ENCODE measurements at places on chromosomes 5 and 9.

GRCh38 chr9:7153566-7153965 is 395.8 kb downstream of the KDM4C start:
- no peak for DNase-seq

- DNase-seq = no peak
Measured at GRCh38 chr5:73587923-73588322, 22.4 kb downstream of the UTP15 start.

DNA sequence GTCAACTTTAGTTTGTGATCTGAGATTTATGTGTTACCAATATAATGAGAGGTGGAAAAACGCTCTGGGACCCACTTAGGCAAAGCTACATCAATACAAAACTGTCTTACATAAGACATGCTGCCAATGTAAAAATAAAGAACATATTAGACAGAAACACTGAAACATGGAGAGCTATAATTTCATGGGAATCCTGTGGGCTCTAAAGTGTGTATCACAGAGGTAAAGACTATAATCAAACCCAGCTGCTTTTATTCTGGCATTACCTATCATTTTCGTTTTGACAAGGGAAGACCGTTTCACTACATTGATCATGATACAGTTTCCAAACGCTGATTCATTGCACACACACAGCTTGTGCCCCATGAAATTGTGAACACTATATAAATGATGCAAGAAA is 400.5 kb upstream of the TUSC1 start:
- DNase-seq = no peak

- DNase-seq = no peak
Measured at GRCh38 chr5:19266791-19267190, 721.2 kb downstream of the CDH18 start.

DNA sequence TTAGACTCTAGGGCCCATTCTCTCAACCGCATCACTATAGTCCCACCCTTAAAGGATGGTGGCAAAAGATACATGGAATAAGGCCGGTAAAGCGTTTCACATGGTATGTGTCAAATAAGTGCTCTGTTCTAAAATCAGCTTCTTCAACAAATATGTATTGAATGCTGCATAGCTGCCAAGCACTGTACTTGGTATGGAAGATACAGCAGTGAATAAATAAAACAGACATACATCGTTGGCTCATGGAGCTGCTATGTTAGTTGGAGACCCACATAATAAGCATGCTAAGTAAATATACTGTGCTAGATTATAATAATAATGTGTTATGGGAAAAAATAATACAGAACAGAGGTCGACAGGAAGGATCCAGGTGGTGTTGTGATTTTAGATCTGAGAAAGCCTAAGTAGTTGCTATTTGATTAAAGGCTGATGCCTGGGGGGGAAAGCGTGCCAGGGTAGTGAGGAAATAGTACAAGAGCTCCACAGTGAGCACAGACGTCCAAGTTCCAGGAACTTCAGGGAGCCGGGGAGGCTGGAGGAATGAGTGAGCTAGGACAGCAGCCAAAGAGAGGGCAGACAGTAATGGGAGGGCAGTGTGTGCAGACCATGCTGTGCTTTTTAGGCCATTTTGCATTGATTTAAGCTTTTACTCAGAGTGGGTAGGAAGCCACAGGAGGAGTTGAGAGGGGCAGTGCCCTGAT is 93.7 kb downstream of the JAKMIP2 start:
- no peak for DNase-seq

- DNase-seq = no peak
Measured at GRCh38 chr5:39767916-39768315, 343.1 kb upstream of the DAB2 start.

DNA sequence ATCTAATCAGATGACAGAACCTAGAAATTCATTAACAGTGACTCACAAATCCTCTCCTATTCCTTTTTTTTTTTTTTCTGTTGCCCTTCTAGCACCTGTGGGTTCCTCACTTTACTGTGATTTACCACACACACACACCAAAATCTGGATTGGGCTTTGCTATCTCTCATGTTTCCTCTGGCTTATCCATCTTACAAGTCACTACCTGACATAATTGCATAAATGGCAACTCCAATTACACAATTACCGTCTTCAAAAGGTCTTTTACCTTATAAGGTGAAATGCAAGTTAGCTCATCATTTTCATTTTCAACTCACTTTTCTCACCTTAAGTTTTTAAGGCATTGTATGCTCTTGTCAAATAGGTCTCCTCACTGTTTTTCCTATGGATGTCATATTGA is 426.3 kb upstream of the MEF2C start:
- no peak for DNase-seq

Data from heart left ventricle (tissue), 16 donors.